Body of pancreas (tissue), 4 donors: ENCODE measurements at places on chromosomes 7 and 10. TPM values are rescaled to one million over a fixed set of nuclear protein-coding genes. Genes with fewer than 3 reads are reported as not detected.

DNA sequence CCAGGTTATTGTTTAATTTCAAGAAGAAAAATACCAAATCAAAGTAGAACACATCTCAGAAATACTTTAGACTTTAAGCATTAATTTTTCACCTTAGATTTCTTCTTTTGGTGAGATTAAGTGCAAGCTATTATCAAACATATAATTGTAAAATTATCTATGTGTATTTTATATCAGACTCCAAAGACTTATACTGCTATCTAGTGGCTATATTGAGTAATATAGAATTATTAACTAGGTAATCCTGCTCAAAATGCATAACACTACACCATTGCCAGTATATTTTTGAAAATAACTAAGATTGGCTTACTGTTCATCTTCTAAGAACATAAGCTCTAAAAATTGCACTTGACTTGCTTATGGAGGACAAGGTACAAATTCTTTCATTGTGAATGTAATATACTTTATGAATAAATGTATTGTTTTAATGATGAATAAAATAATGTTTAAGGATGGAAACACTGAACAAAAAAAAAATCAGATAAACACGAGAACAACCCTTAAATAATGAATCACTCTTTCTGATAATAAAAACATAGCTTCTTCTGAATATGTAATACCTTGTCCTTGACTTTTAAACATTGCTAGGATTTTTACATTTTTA, 86.7 kb upstream of the GNAI1 start:
- DNase-seq = no peak

- no peak for DNase-seq
Measured at GRCh38 chr10:59281861-59282260, 80.5 kb downstream of the FAM13C start.

- no peak for DNase-seq
Measured at GRCh38 chr7:27546610-27547009, 116.1 kb downstream of the HIBADH start.

DNA sequence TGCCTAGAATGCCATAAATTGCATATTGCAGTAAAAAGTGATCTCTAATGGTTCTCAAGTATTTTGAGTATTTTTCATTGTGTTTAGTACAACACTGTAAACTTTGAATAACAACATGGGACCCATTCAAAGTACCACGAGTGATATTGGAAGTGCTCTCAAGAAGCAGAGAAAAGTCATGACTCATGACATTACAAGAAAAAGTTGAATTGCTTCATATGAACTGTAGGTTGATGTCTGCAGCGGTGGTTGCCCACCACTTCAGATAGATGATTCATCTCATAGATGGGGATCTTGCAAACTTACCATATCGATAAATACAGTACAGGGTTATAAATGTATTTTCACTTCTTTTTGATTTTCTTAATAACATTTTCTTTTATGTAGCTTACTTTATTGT, 33.9 kb downstream of the ENTPD1 start:
- DNase-seq = no peak

DNA sequence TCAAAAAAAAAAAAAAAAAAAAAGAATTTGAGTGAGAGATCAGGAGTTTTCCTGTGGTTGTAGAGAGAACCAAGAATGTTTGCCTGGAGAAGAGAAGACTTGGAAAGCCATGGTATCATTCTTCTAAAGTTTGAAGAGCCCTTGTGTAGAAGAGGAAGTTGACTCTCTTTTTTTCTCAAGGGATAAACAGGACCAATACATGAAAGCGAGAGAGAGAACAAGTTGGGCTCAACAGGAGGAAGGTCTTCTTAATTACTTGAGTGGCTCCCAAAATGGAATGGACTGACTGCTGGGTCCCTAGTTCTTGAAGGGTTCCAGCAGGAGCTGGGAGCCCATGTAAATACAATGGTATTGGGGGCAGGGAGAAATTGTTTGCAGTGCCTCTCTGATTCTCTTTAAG, 173.3 kb upstream of the ADO start:
- DNase-seq = no peak

- no peak for DNase-seq
Measured at GRCh38 chr7:29327455-29327854, 132.9 kb downstream of the CHN2 start.

GRCh38 chr7:25758559-25758958, 393.4 kb upstream of the NFE2L3 start:
- DNase-seq = no peak

DNA sequence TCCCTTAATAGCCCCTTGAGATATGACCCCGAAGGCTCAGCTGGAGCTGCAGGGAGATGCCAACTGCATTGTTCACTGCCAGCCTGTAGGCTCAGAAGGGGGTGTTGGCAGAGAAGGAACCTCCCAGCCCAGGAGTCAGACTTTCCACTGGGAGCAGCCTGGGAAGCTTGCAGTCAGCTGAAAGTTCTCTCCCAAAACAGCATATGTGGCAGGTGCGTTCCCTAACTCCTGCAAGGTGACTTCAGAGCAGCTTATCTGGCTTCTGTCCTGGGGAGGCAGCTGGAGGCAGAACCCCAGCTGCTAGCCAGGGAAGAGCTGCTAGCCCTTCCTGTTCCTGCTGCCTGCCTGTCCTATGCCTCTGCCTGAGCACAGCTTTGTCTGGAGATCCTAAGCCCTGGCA, 8.1 kb downstream of the SFTPA2 start:
- DNase-seq = no peak

- no peak for DNase-seq
Measured at GRCh38 chr10:61475449-61475873, 22.3 kb upstream of the TMEM26 start.

DNA sequence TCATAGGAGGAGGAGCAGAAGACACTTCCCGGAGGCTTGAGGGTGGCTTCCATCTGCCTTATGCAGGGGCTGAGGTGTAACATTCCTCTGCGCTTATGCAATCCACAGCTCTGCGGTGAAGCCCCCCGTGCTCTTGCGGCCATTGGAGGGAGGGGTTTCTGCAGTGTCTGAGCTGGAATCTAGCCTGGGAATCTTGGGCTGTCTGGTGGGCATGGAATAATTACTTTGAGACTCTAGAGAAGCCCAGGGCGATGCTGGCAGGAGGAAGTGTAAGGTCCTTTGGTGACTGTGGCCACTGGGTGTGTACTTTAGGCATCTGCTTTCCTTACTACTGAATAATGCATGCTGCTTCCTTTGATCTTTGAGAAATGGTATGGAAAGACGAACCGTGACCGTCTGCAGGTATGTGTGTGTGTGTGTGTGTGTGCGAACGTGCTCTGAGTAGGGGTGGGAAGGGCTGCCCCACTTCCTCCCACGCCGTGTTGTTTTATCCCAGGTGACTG, 181.0 kb downstream of the PRPF18 start:
- DNase-seq = no peak

GRCh38 chr10:35192645-35193249, 66.1 kb downstream of the CREM start:
- DNase-seq = no peak

- no peak for DNase-seq
Measured at GRCh38 chr7:43944286-43944685, 18.1 kb downstream of the UBE2D4 start.

DNA sequence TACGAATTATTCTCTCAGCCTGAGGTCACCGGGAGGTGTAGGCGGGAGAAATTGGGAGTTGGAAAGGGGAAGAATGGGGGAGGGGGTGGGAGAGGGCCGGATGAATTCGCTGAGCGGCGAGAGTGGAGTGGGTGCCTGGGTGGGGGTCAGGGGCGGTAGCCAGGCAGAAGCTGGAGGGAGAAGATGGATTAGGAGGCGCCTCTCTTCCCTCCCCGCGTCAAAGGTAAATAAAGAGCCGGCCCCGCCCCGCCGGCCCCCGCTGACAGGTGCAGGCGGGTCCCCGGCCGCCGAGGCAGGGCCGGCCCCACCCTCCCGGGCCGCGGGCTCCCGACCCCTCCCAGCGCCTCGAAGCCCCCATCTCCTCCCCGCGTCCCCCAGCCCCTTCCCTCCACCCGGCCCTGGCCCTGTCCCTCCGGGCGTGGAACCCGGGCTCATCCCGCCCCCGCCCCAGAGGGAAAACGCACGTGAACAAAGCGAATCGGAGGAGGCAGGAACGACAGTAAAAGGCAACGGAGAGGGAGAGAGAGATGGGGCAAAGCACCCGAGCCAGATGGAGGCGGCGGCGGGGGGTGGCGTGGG, 872 bp downstream of the FAM131B start:
- no peak for DNase-seq

- no peak for DNase-seq
Measured at GRCh38 chr10:17516376-17516775, 62.0 kb upstream of the ST8SIA6 start.

GRCh38 chr7:69825113-69825972, 227.1 kb downstream of the AUTS2 start:
- DNase-seq = no peak

DNA sequence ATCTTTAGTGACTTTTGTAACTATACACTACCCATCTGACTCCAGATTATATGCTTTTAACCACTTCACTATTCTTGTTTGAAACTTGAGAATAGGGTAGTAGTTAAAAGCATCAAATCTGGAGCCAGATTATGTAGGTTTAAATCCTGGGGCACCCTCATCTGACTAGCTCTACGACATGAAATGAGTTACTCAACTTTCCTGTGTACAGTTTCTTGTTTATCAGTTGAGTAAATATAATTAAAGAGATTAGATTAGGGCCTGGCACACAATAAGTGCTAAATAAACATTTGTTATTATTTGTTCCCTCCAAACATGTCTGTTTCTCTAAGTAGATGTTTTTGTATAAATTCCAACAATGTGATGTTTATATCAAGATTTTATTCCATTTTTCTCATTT, 485.3 kb upstream of the LRRTM3 start:
- no peak for DNase-seq

- DNase-seq = no peak
Measured at GRCh38 chr7:289209-289755, 688 bp upstream of the FOXL3 start.

- DNase-seq = no peak
Measured at GRCh38 chr7:108604307-108605077, 34.8 kb downstream of the DNAJB9 start.

GRCh38 chr10:18437486-18437885, 213.9 kb downstream of the NSUN6 start:
- DNase-seq = no peak

DNA sequence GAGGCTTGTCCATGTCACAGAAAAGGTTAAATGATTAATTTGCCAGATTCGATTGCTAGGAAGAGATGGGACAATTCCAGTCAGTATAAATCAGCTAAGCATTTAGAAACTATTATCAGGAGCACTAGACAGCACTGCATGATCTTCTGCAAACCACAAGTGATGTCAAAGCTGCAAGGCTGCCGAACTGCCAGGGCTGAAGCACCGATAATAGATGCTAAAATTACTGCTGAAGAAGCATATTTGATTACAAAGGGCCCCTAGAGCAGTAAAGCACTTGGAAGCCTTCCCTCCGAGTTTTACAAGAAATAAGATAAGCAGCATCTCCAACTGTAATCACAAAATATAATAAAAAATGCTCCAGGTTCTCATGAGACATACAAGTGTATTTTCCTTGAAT, 40.6 kb downstream of the RNLS start:
- DNase-seq = no peak

GRCh38 chr10:114343623-114344505, 60.4 kb downstream of the AFAP1L2 start:
- no peak for DNase-seq

DNA sequence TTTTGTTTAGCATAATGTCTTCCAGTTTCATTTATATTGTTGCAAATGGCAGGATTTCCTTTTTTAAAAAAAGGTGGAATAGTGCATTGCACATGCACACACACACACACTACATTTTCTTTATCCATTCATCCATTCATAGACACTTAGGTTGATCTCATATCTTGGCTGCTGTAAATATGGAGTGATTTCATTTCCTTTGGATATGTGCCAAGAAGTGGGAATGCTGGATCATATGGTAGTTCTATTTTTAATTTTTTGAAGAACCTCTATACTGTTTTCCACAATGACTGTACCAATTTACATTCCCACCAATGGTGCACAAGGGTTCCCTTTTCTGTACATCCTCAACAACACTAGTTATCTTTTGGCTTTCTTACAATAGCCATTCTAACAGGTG, 68.9 kb downstream of the EBLN1 start:
- no peak for DNase-seq

DNA sequence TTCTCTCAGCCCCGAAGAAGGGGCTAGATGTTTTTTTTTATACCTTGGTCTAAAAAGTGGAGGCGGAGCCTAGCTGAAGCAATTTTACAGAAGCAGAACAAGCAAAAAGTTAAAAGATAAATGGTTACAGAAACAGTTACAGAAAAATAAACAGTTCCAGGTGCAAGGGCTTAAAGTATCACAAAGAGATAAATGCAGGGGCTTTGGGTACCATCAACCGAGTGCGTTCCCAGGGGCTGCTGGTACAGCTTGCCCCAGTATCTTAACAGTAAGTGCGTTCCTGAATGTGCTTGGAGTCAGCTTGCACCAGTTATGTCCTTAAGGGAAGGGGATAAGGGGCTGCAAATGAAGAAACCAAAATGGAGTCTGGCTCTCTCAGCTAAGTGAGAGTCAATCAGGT, 173.9 kb upstream of the MBL2 start:
- DNase-seq = no peak

GRCh38 chr7:116172353-116172752, 38.0 kb upstream of the TES start:
- DNase-seq = no peak

GRCh38 chr10:14556285-14556956, 218.3 kb downstream of the FAM107B start:
- DNase-seq = peak; percentile 55

DNA sequence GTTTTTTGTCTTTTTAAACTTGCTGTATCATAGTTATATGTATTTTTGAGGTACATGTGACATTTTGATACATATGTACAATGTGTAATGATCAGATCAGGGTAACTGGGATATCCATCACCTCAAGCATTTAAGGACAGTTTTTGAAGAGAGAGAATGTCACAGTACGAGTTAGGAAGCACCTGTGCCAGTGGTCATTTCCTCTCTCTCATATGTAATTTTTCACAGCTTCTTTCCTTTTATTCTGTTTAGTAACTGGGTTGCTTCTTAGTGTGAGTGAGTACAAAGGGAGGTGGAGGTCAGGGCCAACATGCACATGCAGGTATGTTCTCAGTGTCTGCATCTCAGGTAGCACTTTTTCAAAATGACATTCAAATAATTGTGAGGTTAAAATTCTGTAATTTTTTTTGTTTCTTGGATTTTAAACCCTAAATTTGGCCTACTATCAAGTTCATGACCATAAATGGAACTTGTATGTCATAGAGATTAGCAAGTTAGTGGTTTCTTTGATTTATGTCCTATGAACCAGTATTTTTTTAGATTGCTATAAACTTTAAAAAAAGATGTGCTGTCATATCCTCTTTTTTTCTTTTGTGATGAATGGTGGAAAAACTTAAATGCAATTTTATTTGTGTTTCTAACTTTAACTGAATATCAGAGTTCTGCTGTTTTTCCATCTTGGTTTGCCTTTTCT, 42.7 kb downstream of the SNX10 start:
- DNase-seq = no peak

The MYL10 gene
- total RNA-seq = not detected

The PCLO gene
- total RNA-seq = 10.9 TPM

The EBF3 gene
- 4.6 TPM for total RNA-seq

The KCNIP2 gene
- 1.8 TPM for total RNA-seq

The SYPL1 gene
- total RNA-seq = 35.6 TPM

The ABCB4 gene
- total RNA-seq = under 0.01 TPM

The OPALIN gene
- total RNA-seq = not detected

The PPP1R17 gene
- not detected for total RNA-seq
